ENCODE measurements at places on chromosomes 12 and 14.

DNA sequence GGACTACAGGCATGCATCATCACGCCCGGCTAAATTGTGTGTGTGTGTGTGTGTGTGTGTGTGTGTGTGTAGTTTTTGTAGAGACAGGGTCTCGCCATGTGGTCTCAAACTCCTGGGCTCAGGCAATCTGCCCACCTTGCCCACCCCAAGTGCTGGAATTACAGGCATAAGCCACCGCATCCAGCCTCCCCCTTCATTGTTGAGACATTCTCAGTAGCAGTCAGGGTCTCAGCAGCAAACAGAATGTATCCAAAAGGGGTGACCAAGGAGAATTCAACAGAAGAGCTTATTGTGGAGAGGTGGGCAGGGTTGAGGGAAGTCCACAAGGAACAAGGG is 37.3 kb upstream of the PLEKHG6 start:
- DNase-seq: no peak

- no peak for DNase-seq
Measured at GRCh38 chr14:96263347-96264199, 7.6 kb downstream of the BDKRB1 start.

DNA sequence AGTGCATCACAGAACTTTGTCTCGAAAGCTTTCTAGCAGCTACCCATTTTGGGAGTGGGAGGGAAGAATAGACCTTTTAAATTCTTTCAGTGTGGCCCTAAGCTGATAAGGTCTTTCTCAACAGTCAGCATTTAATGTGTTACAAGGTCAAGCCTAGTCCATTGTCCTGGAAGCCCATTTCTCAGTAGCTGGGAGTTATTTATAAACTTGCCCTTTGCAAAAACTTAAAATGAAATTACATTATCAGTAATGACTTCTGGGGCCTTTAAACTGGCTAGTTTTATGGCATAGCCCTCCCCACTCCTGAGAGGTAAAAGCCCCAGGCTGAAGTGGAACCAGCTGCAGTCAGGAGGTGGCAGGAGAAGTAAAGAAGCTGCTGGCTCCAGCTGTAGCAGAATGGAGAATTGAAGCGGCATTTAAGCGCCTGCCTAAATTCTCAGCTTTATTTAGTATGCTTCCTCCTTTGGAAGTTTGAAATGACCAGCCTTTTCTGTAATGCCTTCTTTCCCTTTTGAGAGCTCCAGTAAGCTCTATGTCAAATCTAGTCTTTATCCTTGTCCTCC is 12.4 kb downstream of the COPZ1 start:
- DNase-seq: peak; percentile 39

GRCh38 chr14:54766276-54767138 is 136.1 kb downstream of the GCH1 start:
- DNase-seq: no peak

GRCh38 chr12:121829250-121829918 is 25.6 kb downstream of the SETD1B start:
- no peak for DNase-seq

GRCh38 chr14:60163693-60164092 is 1.5 kb downstream of the DHRS7 start:
- DNase-seq: no peak

GRCh38 chr14:100429537-100429936 is 106.4 kb downstream of the SLC25A47 start:
- DNase-seq: no peak

DNA sequence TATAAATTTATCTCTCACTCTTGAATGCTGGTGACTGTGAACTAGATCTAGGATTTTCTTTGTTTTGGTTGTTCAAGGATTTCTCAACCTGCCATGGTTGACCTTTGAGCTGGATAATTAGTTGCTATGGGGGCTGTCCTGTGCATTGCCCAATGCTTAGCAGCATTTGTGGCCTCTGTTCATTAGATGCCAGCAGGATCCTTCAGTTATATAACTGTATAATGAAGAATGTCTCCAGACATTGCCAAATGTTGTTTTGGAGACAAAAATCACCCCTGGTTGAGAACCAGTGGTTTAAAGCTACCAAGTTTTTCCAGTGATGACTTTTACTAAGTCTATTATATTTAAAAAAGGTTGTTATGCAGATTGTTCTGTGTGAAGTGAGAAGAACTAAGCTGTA is 147.9 kb upstream of the STXBP6 start:
- DNase-seq: no peak

DNA sequence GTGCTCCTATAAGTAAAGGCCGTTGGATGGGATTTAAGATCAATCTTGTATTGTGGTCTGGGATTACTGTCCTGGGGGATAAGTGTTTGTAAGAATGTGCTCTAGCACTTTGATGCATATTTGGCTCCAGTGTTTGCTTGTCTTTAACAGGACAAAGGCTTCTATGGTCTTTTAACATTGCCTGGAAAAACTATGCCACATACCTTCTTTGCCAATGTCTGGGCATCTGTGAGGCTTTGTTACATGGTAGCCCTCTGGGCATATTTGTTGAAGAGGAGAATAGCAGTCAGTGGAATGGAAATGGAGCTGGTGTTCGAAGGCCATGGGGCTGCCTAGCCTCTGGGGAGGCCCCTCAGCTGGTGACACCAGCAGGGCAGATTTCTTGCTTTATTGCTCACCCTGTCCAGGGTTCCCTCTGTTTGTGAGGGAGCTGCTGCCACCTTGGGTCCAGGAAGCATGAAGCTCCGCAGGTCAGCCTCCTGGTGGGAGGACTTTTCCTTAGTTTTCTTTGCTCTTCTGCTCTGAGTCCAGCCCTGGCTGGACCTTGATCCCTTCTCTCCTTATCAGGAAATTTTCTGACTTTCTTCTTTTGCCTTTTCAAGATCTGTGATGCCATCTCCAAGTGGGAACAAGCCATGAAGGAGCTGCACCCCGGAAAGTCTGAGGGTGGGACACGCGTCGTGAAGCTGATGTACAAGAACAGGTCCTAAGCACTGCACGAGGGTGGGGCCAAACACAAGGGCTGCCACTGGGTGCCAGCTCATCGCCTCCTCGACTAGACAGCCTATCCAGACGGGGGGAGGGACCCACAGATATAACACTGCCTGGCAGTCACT is 19.5 kb downstream of the PIGH start:
- DNase-seq: no peak

DNA sequence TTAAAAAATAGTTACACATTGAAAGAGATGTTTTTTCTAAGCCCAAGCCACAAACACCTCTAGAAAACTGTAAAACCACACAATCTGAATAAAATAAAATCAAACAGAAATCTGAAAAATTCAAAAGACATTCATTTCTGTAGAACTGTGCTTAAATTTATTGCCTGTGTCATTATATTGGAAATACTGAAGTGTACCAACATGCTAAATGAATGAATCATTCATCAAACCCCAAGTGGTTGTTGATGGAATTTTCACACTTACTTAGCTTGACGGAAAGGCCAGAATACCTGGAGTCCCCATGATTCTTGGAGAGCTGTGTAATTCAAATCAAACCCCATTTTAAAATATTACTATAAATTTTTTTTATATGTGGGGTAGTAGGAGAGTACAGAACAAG is 2.7 kb downstream of the KITLG start:
- no peak for DNase-seq

DNA sequence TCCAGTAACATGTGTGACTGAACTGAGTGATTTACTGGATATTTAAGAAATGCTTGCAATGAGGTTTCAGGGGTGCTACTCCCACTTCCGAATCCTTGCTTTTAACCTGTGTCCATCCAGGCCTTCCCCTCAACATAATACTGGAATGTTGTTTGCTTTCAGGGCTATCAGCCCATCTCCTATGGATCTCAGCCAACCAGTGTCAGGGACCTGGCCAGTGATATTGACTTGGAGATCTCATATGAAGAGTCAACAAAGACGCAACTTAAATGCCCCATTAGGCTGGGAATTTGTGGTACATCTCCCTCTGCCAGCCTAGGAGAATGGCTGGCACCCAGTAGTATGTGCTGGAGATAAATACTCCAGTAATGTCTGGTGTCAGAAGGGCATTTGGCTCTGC is 889 bp upstream of the IFT43 start:
- no peak for DNase-seq

DNA sequence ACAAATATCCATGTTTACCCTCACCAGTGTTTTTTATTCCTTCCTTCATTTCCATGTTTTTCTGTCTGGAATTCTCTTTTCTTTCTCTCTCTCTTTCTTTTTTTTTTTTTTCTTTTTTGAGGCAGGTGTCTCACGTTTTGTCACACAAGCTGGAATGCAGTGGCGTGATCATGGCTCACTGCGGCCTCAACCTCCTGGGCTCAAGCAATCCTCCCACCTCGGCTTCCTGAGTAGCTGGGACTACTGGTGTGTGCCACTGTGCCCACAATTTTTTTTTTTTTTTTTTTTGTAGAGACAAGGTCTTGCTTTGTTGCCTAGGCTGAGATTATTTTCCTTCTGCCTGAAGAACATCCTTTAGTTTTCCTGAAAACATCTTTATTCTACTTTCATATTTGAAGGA is 15.0 kb upstream of the AMIGO2 start:
- no peak for DNase-seq

- no peak for DNase-seq
Measured at GRCh38 chr12:105453316-105453715, 122.8 kb downstream of the C12orf75 start.

DNA sequence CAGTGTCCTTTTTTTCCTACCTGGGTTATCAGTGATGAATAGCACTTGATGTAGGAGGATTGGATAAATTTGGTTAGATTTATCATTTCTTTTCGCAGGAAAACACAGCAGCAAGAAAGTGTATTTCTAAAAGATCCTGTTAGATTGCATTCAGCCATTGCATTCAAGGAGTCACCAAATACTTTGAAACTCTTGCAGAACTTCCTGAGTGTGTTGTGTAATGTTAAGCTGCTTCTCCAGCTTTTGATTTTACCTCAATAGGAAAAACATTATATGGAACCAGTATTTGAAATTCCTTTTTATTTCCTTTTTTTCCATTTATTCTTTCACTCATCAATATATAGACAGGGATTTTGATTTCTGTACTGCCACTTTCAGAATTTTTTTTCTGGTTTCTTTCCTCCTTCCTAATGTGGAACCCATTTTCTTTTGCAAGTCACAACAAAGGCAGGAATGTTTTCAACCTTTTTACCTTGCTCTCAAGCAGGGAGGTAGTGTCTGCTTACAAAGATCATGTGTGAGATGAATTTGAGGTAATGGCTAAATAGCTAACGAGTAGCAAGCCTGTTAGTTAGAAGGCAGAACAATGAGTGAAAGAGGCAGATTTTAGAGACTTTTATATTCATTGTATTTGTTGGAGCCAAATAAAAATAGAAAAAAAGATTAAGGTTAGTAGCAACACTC is 56.2 kb downstream of the PPHLN1 start:
- peak; percentile 54 for DNase-seq

GRCh38 chr12:83904175-83904574 is 1008.4 kb downstream of the SLC6A15 start:
- DNase-seq: no peak

GRCh38 chr14:65585216-65585615 is 172.7 kb downstream of the FUT8 start:
- no peak for DNase-seq

DNA sequence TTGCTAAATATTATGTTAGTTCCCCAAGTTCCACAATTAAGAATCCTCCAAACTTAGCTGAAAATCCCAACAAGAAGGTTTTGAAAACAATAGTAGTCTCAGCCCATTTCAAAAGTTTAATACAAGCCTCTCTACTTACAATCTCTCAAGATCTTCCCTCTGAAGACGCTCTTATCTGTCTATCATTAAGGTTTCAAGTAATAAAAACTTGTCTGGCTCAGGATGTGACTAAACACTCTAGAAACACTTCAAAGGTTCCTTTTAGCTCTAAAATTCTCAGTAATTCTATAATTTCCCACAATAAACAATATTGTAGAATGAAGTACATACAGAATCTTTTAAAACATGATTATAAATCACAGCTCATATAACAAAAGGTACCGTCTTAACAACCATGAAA is 16.3 kb downstream of the YAF2 start:
- no peak for DNase-seq

DNA sequence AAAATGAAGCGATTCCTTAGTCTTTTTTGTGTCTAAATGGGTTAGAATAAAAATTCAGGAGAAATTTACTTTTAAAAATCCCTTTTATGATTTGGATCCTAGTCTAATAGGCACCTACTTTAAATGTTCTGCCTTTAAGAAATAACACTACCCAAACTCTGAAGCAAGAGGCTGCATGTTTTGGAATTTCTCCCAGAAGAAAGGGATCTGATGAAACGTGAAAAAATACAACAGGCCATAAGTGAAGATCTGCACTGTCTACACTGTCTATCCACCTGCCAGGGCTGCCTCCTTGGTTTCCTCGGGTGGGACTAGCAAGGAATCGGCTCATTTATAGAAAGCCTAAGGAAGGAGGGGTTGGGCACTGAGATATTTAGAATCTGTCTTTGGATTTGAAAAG is 22.1 kb downstream of the ACVR1B start:
- DNase-seq: peak; percentile 80

- no peak for DNase-seq
Measured at GRCh38 chr12:14612250-14612649, 44.6 kb upstream of the PLBD1 start.

- DNase-seq: peak; percentile 97
Measured at GRCh38 chr12:111773801-111774551, 7.2 kb downstream of the ALDH2 start.
